Fibroblast of pulmonary artery (primary cell): ENCODE measurements at places on chromosomes 6 and 20.

DNA sequence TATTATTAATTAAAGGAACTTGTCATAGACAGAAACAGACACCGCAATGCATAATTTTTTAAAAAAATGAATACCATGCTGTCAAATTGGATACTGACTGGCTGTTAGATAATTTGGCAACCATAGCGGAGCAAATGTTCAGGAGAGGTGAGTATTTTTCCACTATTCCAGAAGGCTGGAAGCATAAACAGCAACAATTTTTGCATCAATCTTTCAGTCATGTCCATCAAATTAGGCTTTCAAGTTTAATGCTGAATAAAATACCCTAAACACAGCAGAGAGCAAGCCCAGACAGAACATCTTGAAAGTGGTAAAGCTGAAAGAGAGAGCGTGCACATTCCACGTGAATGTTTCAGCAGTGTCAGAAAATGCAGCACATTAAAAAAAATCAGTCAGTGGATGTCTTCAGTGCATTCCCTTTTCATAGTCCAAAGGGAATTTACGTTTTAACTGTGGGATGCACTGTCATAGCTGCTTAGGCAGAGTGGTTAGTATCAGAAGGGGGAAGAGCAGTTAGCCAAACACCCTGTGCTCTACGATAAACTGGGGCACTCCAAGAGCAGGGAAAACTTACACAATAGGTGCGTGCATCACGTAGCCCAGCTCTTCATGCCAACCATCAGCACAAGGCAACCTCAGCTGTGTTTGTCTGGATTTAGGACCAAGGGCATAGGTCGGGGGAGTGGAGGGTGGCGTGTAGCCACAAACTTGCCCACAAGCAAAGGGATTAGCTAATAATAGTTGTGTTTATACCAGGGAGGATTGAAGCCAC, 116.2 kb upstream of the STMND1 start:
- DNase-seq, result peak; percentile 40

GRCh38 chr20:1374246-1374645, 18.6 kb downstream of the FKBP1A start:
- peak; percentile 91 for DNase-seq

DNA sequence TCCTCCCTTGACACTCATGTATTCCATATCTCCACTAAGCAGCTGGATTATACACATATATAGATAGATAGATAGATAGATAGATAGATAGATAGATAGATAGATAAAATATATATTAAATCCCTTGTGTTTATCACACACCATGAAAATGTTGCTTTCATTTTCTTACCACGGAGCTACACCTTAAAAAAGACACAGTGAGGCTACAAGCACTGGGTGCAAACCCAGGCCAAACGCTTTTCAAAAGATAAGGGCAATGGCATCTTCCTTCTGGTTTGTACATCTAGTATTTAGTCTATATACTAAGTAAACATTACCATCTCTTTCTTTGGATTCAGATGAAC, 377.1 kb downstream of the ESR1 start:
- DNase-seq, result no peak

DNA sequence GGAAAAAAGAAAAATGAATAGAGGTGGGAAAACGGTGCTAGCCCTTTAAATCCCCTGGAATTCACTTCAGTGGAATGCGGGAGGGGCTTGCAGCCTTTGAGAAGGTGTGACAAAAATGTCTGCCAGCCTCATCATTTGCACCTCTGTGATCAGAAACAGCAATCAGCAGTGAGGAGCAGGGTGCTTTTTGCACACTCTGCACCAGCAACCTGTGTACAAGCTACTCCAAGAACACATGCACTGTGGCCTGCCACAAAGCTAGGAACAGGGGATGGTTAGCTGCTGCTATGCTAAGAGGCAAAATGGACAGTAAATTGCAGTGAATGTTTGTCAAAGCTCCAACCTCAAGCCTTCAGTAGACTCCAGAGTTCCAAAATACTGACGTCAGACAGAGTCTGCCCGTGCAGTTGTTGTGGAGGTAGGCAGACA, 29.7 kb downstream of the GINS1 start:
- peak; percentile 23 for DNase-seq

DNA sequence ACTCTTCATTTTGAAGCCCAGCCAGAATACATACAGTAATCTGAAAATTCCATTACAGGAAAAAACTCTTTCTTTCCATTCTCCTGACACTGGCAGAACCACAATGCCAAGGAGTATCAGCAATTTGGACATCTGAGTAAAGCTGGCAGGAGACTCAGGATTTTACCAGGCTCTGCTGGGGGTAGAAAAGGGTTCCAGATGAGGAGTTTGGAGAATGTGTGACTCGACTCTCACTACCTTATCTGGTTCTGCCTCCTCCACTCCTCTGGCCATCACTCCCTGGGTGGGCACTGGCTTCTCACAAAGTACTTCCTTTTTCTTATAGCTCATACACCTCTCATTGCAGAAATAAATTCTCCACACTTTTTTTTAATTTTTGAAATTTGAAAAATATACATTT, 10.6 kb upstream of the WFDC8 start:
- no peak for DNase-seq

GRCh38 chr6:45491874-45492273, 114.1 kb upstream of the SUPT3H start:
- DNase-seq, result no peak

GRCh38 chr20:21520702-21521595, 7.1 kb upstream of the NKX2-2 start:
- no peak for DNase-seq

DNA sequence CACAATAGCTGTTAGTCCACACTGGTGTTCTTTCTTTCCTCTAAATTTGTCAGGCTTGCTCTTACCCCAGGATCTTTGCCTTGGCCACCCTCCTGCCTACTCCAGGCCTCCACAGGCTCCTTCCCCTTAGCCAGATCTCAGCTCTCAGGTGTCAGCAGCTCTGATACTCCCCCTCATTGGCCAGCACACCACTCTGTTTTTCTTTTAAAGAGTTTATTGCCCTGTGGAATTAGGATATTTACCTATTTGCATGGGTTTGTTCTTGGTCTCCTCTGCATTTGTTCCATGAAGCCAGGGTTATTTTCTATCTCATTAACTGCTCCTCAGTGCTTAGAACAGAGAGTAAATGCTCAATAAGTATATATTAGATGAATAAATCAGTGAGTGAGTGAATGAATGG, 36.8 kb downstream of the GCNT2 start:
- no peak for DNase-seq

- no peak for DNase-seq
These were observed 18.2 kb upstream of the ECI2 start for GRCh38 chr6:4153514-4153985.

DNA sequence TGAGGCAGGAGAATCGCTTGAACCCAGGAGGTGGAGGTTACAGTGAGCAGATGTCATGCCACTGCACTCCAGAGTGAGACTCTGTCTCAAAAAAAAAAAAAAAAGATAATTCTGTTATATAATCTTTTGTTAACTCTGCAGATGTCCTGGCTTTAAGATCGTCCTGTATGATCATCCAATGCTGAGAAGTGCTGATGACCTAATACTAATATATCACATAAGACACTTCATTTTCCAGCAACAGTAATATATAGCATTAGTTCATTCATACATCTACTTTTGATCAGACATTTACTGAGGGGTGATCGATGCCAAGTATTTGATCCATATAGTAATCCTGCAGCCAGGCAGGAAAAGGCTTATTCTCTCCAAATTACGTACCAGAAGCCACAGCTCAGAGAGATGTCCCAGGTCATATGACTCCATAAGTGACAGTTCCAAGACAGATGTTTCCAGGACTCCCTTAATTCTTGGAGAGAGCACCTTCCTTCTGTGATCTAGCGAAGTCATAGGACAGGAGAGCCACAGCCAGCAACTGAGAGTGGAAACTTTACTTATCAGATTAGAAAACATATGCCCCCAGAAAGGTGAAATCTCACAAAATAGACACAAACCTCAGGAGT, 60.7 kb downstream of the SHLD1 start:
- no peak for DNase-seq

GRCh38 chr6:35161266-35161665, 20.1 kb upstream of the TCP11 start:
- no peak for DNase-seq

- peak; percentile 90 for DNase-seq
These were observed 41.2 kb upstream of the PDE10A start for GRCh38 chr6:165704045-165704748.

DNA sequence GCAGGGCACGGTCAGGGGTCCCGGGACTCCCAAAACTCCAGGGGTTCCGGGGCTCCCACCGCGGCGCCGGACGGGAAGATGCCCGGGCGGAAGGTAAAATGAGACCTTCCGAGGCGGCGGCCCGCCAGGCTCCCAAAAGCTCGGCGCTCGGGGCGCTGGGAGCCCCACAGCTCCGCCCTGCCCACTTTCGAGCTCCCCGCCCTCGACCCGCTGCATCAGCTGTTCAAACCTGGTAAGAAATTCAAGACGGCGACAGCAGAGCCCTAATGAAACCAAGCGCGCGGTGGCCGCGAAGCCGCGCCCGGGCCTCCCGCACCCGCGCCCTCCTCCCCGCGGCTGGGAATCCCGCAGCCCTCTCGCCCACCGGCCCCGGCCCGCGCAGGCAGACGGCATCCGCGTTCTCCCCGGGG, 369 bp downstream of the SLC4A11 start:
- no peak for DNase-seq

DNA sequence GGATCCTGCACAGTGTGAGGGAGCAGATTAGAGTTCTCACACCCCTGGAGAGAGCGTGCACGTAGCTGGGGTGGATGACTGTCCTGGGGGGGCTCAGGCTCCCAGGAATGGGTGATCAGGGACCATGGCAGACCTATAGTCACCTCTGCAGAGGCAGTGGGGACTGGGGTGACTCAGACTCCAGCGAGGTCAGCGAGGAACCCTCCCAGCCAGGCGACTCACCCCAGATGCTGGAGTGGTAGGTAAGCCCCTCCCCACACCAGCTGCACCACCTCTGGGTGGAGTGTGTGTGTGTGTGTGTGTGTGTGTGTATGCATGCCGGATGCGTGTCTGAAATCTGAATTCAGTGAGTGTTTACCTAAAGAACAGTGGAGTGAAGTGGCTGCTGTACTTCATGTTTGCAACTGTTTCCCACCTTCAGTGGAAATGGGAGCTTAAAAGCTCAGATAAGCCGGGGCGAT, 17.4 kb upstream of the GTSF1L start:
- no peak for DNase-seq

- no peak for DNase-seq
These were observed 25.3 kb downstream of the RAB44 start for GRCh38 chr6:36722879-36723278.

DNA sequence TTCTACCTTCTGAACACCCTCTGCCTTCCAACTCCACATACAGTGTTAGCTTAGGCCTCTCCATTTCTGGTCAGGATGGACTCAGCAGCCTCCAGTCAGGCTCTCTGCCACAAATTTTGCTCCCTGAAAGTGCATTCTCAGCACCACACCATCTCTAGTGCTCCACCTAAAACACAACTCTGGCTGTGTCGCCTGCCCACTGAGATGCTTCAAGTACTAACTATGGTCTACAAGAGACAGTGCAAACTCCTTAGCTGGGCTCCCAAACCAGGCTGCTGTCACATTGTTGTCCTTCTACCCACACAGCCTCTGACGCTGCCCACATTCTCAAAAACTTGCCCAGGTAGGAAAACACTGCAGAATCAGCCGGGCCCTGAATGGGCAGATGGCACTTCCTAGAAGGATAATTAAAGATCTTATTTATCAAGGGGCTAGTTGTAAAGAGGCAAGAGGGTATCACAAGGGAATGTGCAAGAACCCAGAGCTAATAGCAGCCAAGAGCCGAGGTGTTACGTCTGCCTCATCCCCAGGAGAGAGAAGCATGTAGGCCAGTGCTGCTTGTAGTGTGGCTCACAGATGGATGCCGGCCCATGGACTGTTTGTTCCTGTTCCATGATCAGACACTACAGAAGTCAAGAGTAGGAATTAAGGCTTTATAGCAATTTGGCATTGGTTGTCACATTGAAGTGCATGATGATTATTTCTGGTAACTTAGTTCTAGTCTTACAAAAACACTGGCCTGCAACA, 189.7 kb downstream of the LRFN2 start:
- no peak for DNase-seq

GRCh38 chr20:17636523-17637412, 45.3 kb downstream of the RRBP1 start:
- DNase-seq, result no peak

- DNase-seq, result no peak
These were observed 413.8 kb downstream of the PTPRT start for GRCh38 chr20:42775866-42776265.

- no peak for DNase-seq
These were observed 464.8 kb downstream of the CBLN4 start for GRCh38 chr20:55540486-55540885.

DNA sequence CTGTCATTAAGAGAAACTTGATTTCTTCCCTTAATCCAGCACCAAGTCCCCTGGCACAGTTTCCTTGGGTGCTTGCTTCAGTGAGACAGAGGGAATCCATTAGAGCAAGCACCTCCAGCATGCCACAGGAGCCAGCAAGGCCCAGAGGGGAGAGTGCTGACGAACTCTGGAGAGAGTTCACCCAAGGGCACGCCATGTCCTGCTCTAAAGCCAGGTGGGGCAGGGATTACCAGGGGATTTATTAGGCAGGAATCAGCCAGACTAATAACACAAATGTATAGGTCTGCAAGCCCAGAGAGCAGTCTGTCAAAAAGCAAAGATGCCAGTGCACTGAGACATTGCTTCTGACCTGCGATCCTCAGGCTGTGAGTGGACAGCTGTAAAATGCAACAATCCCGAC, 155.4 kb upstream of the SYNDIG1 start:
- no peak for DNase-seq

- DNase-seq, result peak; percentile 63
These were observed 70.6 kb downstream of the AFG1L start for GRCh38 chr6:108365478-108365877.

GRCh38 chr6:23218751-23219150, 649.4 kb downstream of the HDGFL1 start:
- DNase-seq, result no peak

- no peak for DNase-seq
These were observed 48.9 kb upstream of the OGFRL1 start for GRCh38 chr6:71239694-71240093.

DNA sequence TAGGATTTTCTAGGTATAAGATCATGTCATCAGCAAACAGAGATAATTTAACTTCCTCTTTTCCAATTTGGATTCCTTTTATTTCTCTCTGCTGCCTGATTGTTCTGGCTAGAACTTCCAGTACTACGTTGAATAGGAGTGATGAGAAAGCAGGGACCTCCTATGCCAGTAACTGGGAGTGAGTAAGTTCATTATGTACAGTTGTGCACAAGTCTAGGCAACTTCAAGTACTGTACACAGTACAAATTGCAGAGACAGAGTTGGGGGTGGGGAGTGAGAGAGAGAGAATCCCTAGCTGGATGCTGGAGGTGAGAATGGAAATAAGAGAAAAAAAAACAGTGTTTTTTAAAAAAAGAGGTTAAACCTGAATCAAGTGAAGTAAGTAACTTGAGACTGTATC, 210.2 kb downstream of the MMUT start:
- DNase-seq, result no peak

- DNase-seq, result no peak
These were observed 95.8 kb upstream of the PLCB4 start for GRCh38 chr20:8972963-8973705.

- DNase-seq, result no peak
These were observed 17.4 kb downstream of the SLCO4A1 start for GRCh38 chr20:62659488-62660239.
